ENCODE measurements at places on chromosomes 16 and 17. TPM values are rescaled to one million over a fixed set of nuclear protein-coding genes. Genes with fewer than 3 reads are reported as not detected.
A peak's percentile ranks its signal among the peaks of the same experiment; 100 is the strongest.

- H3K4me3 ChIP-seq = no peak overlapping the region
- peaks cover 4% of the 10 kb centered on the region for H3K4me1 ChIP-seq
- no peaks in the 10 kb centered on the region for H3K36me3 ChIP-seq
- no peaks in the 10 kb centered on the region for H3K27me3 ChIP-seq
These were observed 121.5 kb downstream of the STXBP4 start for GRCh38 chr17:55090079-55090492.

The CACNG3 gene
- 0.02 TPM for total RNA-seq

DNA sequence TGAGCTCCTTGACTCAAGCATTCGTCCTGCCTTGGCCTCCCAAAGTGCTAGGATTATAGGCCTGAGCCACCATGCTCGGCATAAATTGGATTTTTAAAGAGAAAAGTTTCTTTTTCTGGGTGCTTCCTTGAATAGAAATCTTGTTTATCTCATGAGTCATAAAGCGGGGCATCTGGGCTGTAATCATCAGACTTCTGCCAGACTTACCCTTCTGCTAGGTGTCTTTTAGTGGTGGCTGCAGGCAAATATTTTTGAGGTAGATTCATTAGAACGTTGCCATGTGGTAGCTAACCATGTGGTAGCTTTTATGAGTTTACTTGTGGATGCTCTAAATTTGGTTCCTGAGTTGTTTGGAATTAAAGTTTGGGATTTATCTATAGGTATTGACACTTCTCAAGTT, 13.4 kb downstream of the PGS1 start:
- H3K27ac ChIP-seq = peak overlapping the region; percentile 68
- no peak overlapping the region for H3K4me3 ChIP-seq
- H3K4me1 ChIP-seq = peaks cover 49% of the 10 kb centered on the region
- H3K27me3 ChIP-seq = no peaks in the 10 kb centered on the region

GRCh38 chr17:44906763-44907728, 7.8 kb upstream of the EFTUD2 start:
- H3K27ac ChIP-seq = peak overlapping the region; percentile 18
- no peaks in the 10 kb centered on the region for H3K36me3 ChIP-seq
- peaks cover 59% of the 10 kb centered on the region for H3K4me1 ChIP-seq
- peak; percentile 70 for DNase-seq
- peak overlapping the region; percentile 25 for H3K4me3 ChIP-seq
- H3K27me3 ChIP-seq = no peaks in the 10 kb centered on the region

The TMEM114 gene
- not detected for total RNA-seq

DNA sequence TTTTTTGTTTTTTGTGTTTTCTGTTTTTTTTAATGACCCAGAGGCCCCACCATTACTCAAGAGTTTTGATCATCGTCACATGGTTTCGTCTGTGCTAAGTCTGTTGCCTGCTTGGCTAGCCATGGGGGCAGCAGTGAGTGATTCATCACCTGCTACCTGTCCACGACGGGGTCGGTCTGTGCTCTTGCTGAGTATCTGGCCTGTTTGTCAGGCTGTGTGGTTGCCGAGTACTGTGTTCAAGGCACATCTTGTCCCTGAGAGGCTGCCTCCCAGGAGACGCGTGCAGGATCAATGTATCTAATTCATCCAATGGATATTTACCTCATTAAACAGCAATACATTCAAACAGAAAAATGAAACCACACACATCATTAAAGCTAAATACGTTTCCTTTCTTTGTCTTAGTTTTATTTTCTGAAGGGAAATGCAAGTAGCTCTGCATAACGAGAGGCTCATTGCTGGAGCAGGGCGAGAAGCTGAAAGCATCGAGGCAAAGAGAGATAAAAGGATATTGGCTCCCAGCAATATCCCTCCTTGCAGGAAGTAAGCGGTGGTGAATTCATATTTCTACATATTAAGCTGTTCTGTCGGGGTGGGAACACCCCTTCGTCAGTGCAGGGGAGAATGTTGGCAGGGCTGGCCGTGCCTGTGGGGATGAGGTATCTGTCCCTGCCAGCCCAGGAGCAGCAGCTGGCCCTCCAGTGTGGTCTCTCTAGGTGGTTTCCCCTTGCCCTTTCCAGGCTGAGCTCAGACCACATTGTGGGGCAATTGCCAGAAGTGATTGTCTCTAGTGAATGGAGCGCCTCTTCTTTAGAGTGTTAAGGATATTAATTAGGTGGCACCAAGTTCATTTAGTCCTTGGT, 166.2 kb upstream of the ASIC2 start:
- DNase-seq = peak; percentile 77
- no peaks in the 10 kb centered on the region for H3K36me3 ChIP-seq
- no peaks in the 10 kb centered on the region for H3K27me3 ChIP-seq
- H3K4me3 ChIP-seq = no peak overlapping the region
- H3K4me1 ChIP-seq = peaks cover 41% of the 10 kb centered on the region

The BICDL2 gene
- not detected for total RNA-seq

The EXOC3L1 gene
- 2.0 TPM for total RNA-seq

The CACNG1 gene
- total RNA-seq = not detected

All from SJCRH30 (cell line).